ENCODE measurements at places on chromosomes 11 and 22.

GRCh38 chr11:43934601-43935423 is 7.6 kb upstream of the C11orf96 start:
- no peak for DNase-seq

- DNase-seq = no peak
Measured at GRCh38 chr11:39690856-39691255, 1768.6 kb downstream of the LRRC4C start.

DNA sequence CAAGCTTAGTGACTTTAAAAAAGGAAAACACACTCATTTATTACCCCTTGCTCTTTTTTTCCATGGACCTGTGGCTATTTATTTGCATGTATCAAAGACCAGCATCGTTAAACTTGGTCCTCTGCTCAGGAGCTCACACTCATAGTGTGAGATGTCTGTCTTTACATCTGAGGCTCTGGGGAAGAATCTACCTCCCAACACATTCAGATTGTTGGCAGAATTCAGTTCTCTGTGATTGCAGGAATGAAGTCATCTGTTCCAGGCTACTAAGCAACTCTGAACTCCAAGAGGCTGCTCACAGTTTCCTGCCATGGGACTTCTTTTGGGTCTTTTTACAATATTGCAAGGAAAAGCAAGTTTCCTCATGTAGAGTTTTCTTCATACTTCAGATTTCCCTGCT is 138.8 kb downstream of the LRRC4C start:
- DNase-seq = no peak

DNA sequence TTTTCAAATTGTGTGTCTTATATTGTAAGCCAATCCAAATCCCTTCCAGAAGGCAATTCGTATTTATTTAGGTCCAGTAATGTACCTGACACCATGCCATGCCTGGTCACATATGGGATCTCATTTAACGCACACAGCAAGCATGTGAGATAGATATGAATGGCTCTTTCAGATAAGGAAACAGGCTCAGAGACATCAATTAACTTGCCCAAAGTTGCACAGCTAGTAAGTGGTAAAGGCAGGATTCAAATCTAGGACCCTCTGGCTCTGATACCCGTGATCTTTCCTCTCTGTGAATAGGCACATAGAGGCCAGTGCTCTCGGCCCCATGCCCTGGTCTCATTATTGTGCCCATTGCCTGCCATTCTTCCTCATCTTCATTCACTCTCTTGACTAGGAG is 34.3 kb downstream of the KCNJ4 start:
- no peak for DNase-seq

- no peak for DNase-seq
Measured at GRCh38 chr11:75763846-75764245, 4.7 kb upstream of the DGAT2 start.

DNA sequence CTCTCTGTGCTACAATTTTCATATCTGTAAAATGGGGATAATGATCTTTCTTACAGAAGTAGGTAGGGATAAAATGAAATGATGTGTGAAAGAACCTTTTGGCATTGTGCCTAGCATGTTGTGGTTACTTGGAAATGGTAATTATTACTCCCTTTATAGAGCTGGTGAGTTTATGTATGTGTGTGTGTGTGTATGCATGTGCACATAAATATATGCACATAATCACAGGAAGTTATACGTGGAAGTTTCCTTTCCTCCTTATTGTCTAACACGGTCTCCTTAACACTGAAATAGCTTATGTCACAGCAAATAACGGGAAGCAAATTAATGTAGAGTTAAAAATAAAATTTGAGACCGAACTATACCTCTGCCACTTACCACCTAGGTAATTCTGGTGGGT is 163.7 kb upstream of the ZBED5 start:
- no peak for DNase-seq

DNA sequence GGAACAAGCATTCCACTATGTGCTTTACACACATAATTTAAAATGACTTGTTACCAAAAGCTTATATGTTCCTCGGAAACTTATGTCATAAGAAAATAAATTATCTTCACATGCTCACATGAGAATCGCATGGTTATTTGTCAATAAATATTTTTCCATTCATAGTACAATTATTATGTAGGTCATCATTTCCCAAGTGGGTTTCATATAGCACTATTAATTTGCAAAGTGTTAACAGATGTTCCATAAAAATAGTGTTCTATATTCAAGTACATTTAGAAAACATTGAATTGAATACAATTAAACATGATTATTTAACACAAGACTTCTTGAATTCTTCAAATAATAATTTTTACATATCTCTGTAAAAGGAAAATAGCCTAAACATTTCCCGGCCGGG is 23.9 kb downstream of the LRRC4C start:
- DNase-seq = no peak

GRCh38 chr11:31913985-31914384 is 102.9 kb upstream of the PAX6 start:
- no peak for DNase-seq

GRCh38 chr22:32991353-32992101 is 66.7 kb downstream of the SYN3 start:
- no peak for DNase-seq

DNA sequence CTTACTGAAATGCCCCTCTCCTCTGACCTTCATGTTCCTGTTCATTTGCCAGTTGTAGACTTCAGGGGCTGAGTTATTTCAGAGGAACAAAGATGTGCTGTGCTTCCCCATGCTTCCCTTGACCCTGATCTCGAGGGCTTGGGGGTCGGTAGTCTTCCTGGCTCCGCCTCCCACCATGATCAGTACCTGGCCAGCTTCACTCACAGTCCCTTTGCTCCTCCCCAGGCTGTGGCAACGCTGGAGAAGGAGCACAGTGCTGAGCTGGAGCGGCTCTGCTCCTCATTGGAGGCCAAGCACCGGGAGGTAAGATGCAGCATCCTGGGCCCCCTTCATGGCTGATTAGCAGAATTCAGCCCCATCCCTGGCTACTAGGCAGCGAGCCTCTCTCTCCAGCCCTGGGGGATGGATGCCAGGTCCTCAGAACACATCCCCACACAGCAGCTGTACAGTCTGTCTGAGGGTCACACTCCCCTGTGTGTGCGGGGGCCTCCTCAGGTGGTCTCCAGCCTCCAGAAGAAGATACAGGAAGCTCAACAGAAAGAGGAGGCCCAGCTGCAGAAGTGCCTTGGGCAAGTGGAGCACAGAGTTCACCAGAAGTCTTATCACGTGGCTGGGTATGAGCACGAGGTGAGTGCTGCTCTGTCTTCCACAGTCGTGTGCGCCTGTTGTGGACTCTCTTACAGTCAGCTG is 64.5 kb downstream of the CEP164 start:
- DNase-seq = no peak

GRCh38 chr11:123299721-123300120 is 104.7 kb upstream of the CLMP start:
- DNase-seq = no peak
